EH (cell line): ENCODE measurements at places on chromosomes 6 and 20.

DNA sequence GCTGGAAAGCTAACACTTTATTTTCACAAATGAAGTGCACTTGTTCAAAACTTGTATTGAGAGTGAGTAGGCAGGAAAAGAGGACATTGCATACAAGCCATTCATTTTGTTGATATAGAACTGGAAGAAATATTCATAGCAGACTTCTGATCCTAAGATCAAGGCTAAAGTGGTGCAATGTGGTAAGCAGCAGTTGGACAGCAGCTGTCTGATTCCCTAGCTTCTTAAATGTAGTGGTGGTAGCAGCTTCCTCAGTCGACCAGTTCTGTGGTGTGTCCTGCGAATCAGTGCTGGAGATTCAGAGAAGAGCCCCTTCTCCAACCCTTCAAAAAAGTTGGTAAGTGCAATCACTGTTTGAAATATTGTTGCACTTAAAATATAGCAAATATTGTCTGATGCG lies 281.7 kb upstream of the GJE1 start:
- peak; percentile 11 for DNase-seq

GRCh38 chr20:44909872-44910689 lies at the start of gene PABPC1L:
Gene PABPC1L, plus strand, starts transcription at chr20:44910060. Its CDS starts 84 bp downstream, at chr20:44910144.
- DNase-seq = peak; percentile 70

DNA sequence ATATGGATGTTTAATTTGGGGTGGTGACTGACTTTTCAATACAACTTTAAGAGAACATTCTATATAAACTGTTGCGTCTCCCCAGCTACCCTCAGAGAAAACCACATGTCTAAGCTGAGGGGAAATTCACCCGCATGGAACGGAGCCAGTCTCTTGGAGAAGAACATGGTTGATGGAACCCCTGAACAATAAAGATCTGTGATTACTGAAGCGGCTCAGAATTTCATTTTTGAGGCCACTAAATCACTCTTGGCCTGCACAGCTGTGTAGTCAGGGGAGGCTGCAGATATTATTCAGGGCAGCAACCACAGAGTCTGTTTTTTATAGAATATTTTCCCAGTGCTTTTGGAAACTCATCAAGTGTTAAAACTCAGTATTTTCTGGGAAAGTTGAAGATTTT lies 73.8 kb downstream of the EYA4 start:
- DNase-seq = no peak

- DNase-seq = peak; percentile 9
These were observed 30.8 kb downstream of the SF3B5 start for GRCh38 chr6:144064402-144065212.

DNA sequence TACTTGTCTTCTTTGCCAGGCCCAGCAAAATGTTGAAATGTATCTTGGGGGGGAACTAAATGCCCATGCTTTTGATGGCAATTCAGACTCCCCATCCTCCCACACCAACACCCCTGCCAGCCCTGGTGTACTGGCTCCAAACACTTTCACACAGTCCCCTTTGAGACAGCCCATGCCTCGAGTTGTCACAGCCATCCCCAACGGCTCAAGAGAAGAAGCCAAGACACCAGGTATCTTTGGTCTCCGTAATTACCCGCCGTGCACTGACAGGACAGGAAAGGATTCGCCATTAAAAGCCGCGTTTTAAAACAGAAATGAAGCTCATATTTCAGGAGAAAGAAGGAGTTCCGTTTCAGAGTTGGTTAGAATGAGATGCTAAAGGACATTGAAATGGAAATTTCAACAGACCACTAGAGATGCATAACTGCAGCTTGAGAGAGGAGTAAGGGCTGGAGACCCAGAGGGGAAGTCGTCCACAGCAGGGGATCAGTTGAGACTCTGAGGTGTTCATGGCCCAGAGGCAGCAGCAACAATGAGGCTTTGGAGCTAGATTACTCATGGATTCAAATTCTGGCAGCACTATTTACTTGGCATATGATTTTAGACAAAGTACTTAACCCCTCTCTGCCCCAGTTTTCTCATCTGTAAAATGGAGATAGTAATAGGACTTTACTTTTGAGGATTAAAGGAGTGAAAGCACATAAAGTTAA lies 63.5 kb upstream of the ADGRF1 start:
- no peak for DNase-seq

DNA sequence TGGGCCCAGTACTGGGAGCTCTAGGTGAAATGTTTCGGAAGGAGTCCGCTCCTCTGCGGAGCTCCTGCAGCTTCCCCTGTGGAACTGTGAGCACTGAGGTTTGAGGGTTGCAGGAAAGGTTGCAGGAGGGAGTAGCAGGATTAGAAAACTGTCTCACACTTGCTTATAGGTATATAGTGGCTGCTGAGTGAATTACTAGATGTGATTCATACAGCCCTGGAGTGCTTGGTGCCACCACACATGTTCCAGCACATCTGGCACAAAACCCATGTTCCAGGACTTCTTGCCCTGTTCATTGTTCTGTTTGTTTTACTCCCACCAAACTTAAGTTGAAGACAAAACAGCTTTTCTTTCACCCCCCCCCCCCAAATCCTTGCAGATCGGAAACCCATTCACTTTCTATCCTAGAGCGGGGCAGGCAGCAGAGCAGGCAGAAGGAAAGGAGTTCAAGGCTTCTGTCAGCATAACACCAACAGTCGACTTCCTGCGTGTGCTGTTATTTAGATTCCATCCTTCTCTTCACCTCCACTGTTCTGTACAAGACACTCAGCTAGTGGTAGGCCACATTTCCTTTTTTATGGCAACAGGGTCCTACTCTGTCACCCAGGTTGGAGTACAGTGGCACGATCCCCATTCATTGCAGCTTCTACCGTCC lies 669 bp upstream of the PEX6 start:
- DNase-seq = no peak

DNA sequence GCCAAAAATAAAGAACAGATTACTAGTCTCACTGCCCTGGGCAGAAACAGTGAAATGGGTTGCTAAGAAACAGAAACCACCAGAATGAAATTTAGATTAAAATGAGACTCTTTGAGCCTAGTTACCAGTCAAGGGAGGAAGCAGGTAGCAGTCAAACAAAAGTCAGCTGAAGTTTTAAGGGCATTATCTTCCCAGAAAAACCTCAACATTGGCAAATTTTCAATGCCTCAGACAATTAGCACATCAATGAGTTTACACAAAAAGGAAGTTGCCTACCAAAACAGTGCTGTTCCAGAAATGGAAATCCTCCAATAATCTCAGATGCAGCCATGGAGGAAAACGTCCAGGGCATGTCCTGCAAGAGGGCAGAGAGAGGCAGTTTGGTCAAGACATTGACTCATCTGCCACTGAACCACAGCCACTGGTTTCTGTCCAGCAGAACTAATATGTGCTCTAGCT lies 399.7 kb upstream of the ADGRB3 start:
- no peak for DNase-seq

DNA sequence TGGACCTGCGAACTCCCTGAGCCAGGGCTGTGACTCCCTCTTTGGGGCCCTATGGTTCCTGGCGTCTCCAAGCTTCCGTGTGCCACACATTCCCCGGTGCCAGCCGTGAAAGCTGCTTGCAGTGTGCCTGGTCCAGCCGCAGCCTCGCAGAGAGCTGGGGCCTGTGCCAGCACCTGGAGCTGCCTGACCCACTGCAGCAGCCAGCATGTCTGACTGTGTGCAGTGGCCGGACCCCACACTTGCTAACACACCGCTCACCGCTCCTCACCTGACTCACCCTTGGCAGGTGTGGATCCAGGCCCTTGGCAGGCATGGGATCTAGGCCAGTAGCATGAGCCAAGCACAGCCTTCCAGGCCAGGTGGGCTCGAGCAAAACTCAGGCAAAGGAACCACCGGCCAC lies 227.5 kb downstream of the OTOR start:
- DNase-seq = no peak
